Lower lobe of right lung (tissue), 2 donors: ENCODE measurements at places on chromosomes 16 and 17.

GRCh38 chr17:12020642-12021622 lies at the start of gene MAP2K4:
Gene MAP2K4 (plus strand): TSS chr17:12020877. CDS start chr17:12020887, 10 bp downstream.
- peak; percentile 93 for DNase-seq

GRCh38 chr17:81027591-81028505 lies 7.1 kb upstream of the BAIAP2 start:
- DNase-seq = peak; percentile 54

GRCh38 chr16:76052725-76053124 lies 224.5 kb upstream of the CNTNAP4 start:
- no peak for DNase-seq

DNA sequence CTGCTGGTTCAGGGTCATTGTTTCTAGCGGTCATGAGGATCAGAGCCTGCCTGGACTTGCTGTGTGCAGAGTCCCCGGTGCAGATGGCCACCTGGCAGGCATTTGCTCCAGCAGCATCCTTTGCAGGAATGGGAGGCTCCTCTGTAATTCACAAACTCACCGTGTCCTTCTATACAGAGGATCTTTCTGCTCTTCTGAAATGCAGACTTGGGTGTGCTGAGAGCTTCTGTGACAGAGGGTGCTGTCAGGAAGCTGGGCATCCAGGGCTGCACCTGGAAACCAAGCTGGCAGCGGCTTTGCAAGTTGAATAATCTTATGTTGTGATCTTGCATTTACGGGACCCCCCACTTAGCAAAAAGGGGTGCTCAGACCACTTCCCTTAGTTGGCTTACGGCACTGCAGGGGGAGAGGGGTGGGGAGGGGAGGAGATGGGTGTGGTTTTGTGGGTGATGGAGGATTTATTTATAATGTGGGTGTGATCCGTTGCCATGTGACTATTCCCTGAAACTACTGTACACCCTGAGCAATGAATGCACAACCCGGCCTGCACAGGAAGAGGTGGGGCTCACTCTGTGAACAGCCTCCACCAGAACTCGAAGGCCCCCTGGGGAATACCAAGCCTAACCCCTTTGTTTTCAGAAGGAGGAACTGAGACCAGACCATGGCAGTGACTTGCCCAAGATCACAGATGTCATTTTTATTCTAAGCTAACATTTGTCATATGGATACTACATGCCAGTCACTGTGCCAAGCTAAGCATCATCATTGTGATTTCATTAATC lies 178.3 kb downstream of the PRKCB start:
- no peak for DNase-seq

DNA sequence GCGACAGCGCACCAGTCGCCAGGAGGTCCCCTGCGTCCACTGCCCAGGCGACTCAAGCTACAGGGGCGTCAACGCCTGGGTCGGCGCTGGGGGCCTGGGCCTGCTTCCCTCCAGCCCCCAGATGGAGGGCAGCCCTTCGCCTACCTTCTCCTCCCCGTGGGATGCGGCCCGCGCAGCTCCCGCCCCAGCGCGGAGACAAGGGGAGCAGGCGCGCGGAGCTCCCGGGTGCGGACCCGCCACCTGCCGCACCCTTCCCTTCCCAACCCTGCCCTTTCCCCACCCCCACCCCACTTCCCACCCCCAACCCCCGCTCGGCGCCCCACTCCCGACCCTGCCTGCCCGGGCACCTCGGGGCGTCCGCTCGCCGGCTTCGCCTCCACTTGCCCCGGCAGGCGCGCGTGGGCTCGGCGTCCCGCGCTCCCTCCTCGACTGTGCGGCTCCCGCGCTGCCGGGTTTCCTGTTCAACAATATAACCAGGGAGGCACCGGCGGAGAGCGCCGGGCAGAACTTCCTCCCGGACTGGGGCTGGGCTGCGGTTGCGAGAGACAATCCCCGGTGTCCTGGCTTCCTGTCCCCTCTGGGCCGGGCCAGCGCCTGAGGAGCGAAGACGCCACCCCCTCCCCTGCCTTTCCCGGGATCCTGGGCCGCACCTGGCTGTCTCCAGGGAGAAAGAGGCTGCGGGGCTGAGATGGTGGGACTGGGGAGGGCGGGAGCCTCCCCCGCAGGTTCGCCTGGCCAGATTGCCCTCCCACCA lies at the start of gene ARHGAP27:
TSS of gene ARHGAP27 (minus strand) at position 466 of the 754 bp plus-strand sequence. CDS start 2,591 bp downstream, outside the sequence.
- peak; percentile 85 for DNase-seq
